ENCODE measurements at places on chromosomes 5 and 9.

DNA sequence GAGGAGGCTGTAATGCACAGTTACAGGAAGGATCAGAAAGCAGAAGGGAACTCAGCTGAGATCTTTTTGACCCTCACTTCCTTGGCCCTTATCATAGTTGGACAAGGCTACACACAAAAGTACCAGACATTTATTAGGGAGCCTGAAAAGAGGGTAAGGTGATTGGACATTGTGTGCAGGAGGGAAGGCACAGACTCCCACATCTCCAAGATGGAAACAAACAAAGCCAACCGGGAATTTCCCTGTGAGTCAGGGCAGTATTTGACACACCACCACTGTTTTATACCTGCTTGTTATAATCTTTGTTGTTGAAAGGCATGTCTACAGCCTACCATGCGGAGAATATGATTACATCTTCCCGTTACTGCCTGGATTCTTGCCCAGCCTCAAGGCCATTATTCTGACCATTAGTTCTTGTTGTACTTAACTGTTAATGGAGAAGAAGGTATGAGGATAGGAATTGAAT lies 3.0 kb upstream of the CCNG1 start:
- DNase-seq: no peak

DNA sequence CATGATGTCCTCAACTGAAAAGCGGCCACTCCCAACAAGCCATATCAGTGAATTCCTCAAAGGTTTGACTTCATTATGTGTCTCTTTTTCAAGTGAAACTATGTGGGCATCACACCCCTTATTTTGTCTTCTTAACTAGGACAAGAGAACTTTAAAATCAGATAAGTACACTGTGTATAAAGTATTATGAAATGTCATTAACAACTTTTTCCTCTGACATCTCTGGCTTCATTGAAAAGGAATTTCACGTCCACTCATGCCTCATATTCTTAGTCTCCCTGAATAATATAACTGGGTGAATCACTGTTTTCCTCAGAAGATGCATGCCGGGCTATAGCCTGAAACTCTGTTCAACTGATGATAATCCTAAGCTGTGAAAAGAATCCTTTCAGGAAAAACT lies 415.8 kb downstream of the ACTL7B start:
- no peak for DNase-seq

DNA sequence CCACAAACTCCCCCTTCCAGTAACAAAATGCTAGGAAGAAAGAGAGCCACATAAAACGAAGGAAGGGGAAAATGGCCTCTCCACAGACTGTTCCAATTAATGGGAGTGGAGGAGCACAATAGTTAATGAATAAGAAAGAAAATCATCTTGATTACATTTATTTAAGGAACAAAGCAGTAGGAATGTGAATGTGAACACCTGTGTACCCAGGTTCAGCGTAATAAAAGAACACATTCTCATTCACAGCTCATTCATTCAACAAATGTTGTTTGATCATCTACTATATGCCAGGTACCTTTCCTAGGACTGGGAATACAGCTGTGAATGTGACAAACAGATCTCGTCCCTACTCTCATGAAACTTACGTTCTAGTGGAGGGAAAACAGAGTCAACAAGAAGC lies 35.7 kb downstream of the SIL1 start:
- no peak for DNase-seq

DNA sequence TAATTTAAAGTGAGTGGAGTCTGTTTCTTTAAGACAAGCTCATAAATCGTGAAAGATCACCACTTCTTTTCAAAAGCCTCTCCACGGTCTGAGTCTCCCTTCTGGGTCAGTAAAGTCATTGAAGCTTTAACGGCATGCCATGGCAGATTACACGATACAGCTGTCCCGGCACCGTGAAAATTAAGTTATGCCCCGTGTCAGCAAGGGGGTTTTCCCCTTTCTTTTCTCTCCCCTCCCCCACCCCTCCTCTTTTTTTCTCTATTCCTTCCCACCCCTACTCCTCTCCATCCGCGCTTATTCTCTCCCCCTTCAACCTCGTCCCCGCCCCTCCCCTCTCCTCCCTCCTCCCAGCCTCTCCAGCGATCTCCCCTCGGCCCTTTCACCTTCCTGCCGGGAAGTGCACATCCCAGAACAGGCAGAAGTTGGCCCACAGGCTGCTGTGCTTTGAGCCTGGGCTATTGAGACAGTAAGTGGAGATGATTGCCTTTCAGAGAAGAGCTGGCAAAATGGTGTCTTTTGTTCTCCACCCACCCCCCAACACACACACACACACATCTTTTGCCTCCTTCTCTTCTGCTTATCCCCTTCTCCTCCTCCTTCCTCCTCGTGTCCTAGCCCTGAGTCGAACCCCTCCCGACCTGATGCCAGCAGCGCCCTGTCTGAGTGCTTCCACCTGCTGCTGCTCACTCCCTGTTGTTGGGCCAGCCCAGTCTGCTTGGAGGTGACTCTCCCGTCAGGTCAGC lies 44.1 kb downstream of the GAS1 start:
- no peak for DNase-seq

DNA sequence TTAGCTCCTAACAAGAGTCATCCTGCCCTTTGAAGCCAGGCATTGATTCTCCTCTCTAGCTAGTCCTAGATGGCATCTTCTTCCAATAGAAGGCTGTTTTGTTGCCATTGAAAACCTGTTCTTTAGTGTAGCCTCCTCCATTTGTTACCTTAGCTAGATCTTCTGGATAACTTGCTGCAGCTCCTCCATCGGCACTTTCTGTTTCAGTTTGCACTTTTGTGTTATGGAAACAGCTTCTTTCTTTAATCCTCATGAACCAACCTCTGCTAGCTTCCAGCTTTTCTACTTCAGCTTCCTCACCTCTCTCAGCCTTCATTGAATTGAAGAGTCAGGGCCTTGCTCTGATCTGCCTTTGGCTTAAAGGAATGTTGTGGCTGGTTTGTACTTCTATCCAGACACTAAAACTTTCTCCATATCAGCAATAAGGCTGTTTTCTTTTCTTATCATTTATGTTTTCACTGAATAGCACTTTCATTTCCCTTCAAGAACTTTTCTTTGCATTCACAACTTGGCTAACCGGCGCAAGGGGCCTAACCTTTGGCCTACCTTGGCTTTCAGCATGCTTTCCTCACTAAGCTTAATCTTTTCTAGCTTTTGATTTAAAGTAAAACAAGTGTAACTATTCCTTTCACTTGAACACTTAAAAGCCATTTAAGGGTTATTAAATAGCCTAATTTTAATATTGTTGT lies 166.5 kb upstream of the SLC12A2 start:
- DNase-seq: no peak

- no peak for DNase-seq
Measured at GRCh38 chr9:38017149-38017884, 51.7 kb downstream of the SHB start.

DNA sequence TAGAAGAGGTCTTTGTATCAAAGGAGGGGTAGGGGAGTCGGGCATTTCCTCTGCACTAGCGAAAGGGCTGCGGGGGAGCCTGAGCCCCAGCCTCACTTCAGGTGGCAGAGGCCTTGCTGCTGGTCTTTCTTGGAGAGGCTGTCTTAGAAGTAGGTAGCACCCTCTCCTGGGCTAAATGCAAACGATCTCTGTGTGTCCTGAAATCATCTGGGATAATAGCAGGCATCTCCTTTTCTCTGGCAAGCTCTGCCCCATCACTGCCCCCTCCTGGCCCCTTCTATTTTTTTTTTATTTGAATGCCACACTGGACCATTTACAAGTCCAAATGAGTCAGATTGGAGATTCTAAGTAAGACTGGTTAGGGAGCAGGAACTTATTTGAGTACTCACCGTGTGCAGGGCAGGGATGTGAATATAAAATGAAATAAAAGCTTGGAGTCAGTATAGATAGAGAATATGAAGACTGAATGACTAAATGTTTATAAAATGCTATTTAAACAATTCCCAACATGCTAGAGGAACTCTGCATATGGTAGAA lies 137.1 kb downstream of the FGF1 start:
- no peak for DNase-seq

DNA sequence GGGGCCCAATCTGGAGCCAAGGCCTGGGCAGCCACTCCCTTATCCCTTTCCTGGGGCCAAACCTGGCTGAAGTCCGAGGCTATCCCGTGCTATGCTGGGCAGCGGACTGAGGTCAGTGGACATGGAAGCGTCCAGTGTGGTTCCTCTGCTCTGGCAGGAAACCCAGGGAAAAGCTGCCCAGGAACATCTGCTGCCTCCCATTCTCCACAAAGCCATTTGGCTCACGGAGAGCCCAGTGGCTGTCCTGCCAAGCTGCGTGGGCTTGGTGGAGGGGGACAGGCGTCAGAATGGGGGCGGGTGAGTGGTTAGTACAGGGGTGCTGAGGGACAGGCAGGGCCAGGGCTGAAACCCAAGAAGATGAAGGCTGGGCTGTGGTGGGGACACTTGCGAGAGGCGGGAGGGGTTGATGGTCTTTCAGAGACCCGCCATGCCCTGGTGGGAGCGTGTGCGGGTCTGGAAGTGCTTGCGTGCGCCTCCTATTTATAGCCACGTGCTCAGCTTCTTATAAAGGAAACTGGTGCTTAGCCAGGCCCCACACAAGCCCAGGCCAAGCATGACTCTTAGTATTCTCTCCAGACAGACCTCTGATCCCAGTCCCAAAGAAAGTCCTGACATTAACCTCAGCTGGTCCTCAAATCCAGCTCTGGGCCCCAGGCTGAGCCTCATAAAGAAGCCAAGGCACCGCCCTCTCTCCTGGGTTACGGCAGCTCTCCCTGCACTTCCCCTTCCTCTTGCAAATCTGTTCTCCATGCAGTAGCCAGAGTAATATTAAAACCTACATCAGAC lies 9.4 kb upstream of the SLC6A7 start:
- no peak for DNase-seq

- DNase-seq: no peak
Measured at GRCh38 chr5:151581347-151581746, 9.8 kb downstream of the FAT2 start.

DNA sequence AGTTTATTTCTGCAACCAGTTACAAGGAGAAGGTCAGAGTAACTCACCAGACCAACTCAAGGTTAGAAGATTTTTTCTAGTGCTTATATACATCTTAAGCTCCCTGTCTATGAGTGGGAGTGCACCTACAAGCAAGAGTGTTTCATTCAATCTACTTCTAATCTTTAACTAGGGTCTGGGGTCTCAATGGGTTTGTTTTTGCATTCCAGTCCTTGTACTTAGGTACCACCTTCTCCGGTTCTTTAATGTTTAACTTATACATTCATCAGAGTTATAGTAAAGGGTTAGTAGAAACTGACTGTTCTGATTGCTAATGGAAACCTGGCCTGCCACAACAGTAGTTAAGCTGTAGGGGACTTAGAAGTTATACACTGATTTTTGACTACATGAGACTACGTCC lies 271.7 kb downstream of the HTR1A start:
- no peak for DNase-seq

DNA sequence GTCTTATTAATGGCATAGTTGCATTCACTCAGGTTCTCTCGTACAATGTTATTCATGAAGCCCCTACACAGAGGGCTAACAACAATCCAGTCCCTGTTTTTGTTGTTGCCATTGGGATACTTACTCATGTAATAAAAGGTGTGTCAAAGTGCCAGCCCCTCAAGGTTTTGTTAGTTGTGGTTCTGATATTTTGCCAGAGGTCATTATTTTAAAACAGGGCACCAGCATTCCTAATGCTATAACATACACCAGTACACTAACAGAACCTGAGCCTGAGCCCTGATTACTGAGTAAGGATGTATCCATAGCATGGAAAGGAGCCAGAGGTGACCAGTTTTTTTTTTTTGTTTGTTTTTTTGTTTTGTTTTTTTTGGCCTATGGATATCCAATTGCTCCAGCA lies 50.2 kb downstream of the SMC2 start:
- DNase-seq: no peak

GRCh38 chr5:175347027-175347426 lies 97.0 kb downstream of the DRD1 start:
- no peak for DNase-seq

- DNase-seq: no peak
Measured at GRCh38 chr5:133611357-133612248, 738 bp downstream of the FSTL4 start.

DNA sequence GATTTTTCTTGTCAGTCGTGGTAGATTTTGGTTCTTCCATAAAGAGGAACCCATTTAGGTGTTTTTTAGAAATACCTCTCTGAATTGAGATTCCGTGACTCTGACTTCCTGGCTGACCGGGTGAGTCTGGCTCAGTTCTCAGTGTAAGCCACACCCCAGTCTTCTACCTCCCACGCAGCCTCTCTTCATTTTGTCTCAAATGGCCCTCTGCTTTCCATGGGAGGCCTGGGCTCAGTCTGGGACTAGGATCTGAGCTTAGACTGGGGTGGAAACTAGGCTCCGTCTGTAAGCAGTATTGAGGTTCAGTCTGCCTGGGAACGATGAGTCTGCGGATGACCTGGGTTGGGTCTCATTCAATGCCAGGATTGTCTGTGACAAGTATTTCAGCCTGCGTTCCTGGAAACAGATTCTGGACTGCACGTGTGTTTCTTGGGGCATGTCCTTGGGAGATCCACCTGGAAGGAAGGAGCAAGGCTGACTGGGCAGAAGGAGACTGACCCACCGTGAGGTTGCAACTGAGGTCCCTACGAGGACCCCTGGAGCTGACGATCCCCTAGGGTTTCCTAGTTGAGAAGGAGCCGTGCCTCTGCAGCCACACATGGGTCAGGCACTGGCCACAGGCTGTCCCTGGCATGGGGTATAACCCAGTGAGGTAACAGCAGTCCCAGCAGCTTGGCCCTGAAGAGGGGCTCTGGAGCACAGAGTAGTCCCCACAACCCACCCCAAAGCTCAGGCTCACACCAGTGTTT lies 12.4 kb upstream of the CRB2 start:
- no peak for DNase-seq

GRCh38 chr5:1516615-1517601 lies 6.9 kb downstream of the LPCAT1 start:
- no peak for DNase-seq

DNA sequence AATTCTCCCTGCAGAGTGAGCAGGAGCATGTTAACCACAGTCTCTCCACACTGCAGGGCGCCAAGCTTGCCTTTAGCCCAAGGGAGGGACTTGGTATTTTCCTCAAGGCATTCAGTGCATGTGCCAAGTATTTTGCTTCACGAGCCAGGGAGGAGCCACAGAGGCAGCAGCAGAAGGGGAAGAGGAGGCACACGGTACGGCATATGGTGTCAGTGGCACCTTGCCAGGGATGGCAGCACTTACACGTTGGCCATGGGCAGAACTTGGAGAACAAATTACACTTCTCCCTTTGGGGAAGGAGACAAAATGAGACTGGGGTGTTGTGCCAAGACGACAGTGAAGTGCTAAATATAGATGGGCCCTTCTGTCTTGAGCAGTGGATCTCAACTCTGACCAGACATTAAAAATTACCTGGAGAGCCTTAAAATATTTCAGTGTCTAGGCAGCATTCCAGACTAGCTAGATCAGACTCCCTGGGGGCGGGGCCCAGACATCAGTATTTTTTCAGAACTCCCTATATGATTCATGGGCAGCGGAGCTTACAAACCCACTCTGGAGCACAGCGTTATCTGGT lies 155.8 kb downstream of the DRD1 start:
- no peak for DNase-seq

GRCh38 chr9:69252436-69252835 lies 72.6 kb upstream of the ENTREP1 start:
- no peak for DNase-seq

- no peak for DNase-seq
Measured at GRCh38 chr5:122077366-122078115, 518 bp downstream of the LOX start.

- no peak for DNase-seq
Measured at GRCh38 chr9:128629136-128629535, 27.5 kb downstream of the DYNC2I2 start.

GRCh38 chr5:166561759-166562158 lies 1729.7 kb upstream of the WWC1 start:
- DNase-seq: no peak

Data from hematopoietic multipotent progenitor cell treated with erythropoietin and hydrocortisone succinate and interleukin-3 and kit ligand, for 17 days (in vitro differentiated cells).